ENCODE measurements at places on chromosomes 3 and 15.

DNA sequence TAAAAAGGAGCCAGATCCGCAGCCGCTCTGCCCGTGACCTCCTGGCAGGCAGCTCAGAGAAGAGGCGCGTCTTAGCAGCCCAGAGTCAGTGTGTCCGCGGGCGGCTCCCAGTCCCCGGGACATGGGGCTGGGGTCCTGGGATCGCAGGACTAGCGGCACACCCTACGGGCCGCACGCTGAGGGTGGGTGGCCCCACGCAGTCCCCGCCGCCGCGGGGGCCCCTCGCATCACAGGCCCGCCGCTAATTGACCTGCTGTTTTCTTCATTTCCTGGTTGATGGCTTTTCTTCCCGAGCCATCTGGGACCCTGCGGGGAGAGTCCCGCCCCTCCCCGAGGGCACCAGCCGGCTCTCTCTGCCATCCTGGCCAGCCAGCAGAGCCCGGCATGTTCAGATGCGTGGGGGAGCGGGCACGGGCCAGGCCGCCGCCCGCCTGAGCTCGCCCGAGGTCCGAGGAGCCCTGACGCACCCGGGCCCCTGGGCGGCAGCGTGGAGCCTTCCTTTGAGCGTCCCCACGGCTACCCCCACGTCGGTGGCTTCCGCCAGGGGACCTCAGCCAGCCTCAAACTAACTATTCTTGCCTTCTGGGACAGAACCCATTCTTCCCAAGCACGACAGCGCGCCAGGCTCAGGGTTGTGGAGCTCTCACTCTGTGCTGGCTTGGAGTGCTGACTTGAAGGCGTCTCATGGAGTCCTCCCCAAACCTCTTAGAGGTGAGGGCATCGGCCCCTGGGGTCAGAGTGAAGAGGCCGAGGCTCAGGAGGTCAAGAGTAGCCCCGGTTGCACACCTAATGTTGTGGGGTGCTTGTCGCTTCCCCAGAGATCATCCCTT lies 34.6 kb upstream of the CACNA2D3 start:
- H3K4me3 ChIP-seq, result peak overlapping the region; percentile 34
- no peaks in the 10 kb centered on the region for H3K4me1 ChIP-seq
- no peaks in the 10 kb centered on the region for H3K27me3 ChIP-seq
- DNase-seq, result no peak

- H3K27me3 ChIP-seq, result peaks cover 2% of the 10 kb centered on the region
- H3K36me3 ChIP-seq, result no peaks in the 10 kb centered on the region
- H3K27ac ChIP-seq, result no peak overlapping the region
- no peak overlapping the region for H3K4me3 ChIP-seq
Observed at GRCh38 chr3:133833880-133834620, 28.4 kb downstream of the SRPRB start.

- H3K27ac ChIP-seq, result no peak overlapping the region
- peaks cover 16% of the 10 kb centered on the region for H3K27me3 ChIP-seq
- no peaks in the 10 kb centered on the region for H3K36me3 ChIP-seq
- DNase-seq, result no peak
- H3K4me3 ChIP-seq, result no peak overlapping the region
- no peaks in the 10 kb centered on the region for H3K4me1 ChIP-seq
Observed at GRCh38 chr15:66593219-66593780, 27.5 kb upstream of the LCTL start.

DNA sequence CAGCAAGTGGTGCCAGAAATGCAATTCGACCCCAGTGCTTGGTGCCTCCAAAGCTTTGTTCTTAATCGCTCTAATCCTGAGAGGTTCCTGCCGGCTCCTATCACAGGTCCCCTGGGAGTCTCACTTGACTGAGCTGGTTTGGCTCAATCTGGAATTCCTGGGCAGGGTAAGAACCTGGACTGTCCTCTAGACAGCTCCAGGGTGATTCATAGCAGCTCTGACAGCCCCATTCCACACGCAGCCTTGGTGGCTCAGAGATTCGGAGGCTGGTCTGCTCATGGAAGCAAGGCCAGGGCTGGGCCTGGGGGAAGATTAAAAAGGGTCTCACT lies 37.9 kb downstream of the MYO5C start:
- no peaks in the 10 kb centered on the region for H3K27me3 ChIP-seq
- peaks cover 13% of the 10 kb centered on the region for H3K4me1 ChIP-seq
- H3K36me3 ChIP-seq, result no peaks in the 10 kb centered on the region
- DNase-seq, result peak; percentile 70
- no peak overlapping the region for H3K4me3 ChIP-seq

- no peaks in the 10 kb centered on the region for H3K4me1 ChIP-seq
- H3K27me3 ChIP-seq, result no peaks in the 10 kb centered on the region
- no peaks in the 10 kb centered on the region for H3K36me3 ChIP-seq
- no peak for DNase-seq
- H3K4me3 ChIP-seq, result no peak overlapping the region
- no peak overlapping the region for H3K27ac ChIP-seq
Observed at GRCh38 chr3:164620956-164621355, 457.3 kb downstream of the SI start.

- no peaks in the 10 kb centered on the region for H3K36me3 ChIP-seq
- H3K4me3 ChIP-seq, result no peak overlapping the region
- H3K4me1 ChIP-seq, result no peaks in the 10 kb centered on the region
- DNase-seq, result no peak
- H3K27ac ChIP-seq, result no peak overlapping the region
Observed at GRCh38 chr3:164929642-164930041, 148.7 kb downstream of the SI start.

- H3K27ac ChIP-seq, result no peak overlapping the region
- no peak overlapping the region for H3K4me3 ChIP-seq
- no peaks in the 10 kb centered on the region for H3K36me3 ChIP-seq
- no peaks in the 10 kb centered on the region for H3K4me1 ChIP-seq
Observed at GRCh38 chr15:31537770-31538592, 211.3 kb downstream of the KLF13 start.

DNA sequence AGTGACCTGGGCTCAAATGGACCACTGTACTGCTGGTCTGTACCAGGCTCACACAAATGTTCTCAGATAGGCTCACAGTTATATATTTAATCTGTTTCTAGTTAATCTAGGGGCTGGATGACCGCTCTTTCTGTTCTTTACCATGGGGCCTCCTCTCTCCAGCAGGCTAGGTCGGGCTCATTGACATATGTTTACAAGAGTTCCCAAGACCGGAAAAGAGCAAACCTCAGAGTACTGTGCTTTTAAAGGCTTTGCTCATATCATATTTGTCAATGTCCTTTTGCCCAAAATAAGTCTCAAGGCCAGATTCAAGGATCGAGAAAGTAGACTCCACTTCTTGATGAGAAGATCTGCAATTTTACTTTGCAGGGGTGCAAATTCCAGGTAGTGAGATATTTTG lies 348.0 kb upstream of the EPHA6 start:
- no peaks in the 10 kb centered on the region for H3K36me3 ChIP-seq
- no peaks in the 10 kb centered on the region for H3K27me3 ChIP-seq
- H3K27ac ChIP-seq, result no peak overlapping the region
- no peaks in the 10 kb centered on the region for H3K4me1 ChIP-seq
- no peak for DNase-seq

GRCh38 chr3:4995500-4996053 lies 16.3 kb downstream of the BHLHE40 start:
- no peaks in the 10 kb centered on the region for H3K36me3 ChIP-seq
- peak overlapping the region; percentile 97 for H3K27ac ChIP-seq
- H3K4me3 ChIP-seq, result no peak overlapping the region
- no peaks in the 10 kb centered on the region for H3K27me3 ChIP-seq

- no peak overlapping the region for H3K4me3 ChIP-seq
- DNase-seq, result no peak
- H3K27ac ChIP-seq, result no peak overlapping the region
- H3K27me3 ChIP-seq, result no peaks in the 10 kb centered on the region
- no peaks in the 10 kb centered on the region for H3K4me1 ChIP-seq
Observed at GRCh38 chr3:67947808-67948508, 293.5 kb upstream of the SUCLG2 start.

GRCh38 chr15:38992930-38993329 lies 428.3 kb upstream of the RASGRP1 start:
- no peaks in the 10 kb centered on the region for H3K36me3 ChIP-seq
- no peak for DNase-seq
- H3K27ac ChIP-seq, result peak overlapping the region; percentile 30
- H3K27me3 ChIP-seq, result no peaks in the 10 kb centered on the region
- peaks cover 13% of the 10 kb centered on the region for H3K4me1 ChIP-seq

DNA sequence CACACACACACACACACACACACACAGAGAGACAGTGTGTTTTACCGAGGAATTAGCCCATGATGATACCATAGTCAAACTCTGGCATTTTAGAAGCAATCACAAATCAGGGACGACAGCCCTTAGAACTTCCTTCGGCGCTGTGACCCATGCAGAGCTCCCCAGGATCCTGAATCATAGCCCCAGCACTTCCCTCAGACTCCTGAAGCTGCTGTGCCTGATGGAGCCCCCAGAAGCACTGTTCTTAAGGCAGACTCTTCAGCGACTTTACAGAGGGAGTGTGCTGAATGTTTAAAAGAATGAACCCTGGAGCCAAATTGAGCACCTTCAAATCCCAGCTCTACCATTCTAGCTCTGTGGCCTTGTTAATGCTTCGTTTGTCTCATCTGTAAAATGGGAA lies 89.3 kb upstream of the LIPC start:
- H3K4me3 ChIP-seq, result no peak overlapping the region
- DNase-seq, result no peak
- H3K27ac ChIP-seq, result no peak overlapping the region

- H3K27me3 ChIP-seq, result no peaks in the 10 kb centered on the region
- no peak overlapping the region for H3K4me3 ChIP-seq
- peaks cover 6% of the 10 kb centered on the region for H3K4me1 ChIP-seq
- no peak overlapping the region for H3K27ac ChIP-seq
- peak; percentile 86 for DNase-seq
Observed at GRCh38 chr3:179196098-179196497, 47.9 kb downstream of the PIK3CA start.

- H3K36me3 ChIP-seq, result no peaks in the 10 kb centered on the region
- no peak overlapping the region for H3K27ac ChIP-seq
- peaks cover 6% of the 10 kb centered on the region for H3K4me1 ChIP-seq
- no peak for DNase-seq
- no peak overlapping the region for H3K4me3 ChIP-seq
Observed at GRCh38 chr3:71429597-71429988, 153.9 kb downstream of the FOXP1 start.

DNA sequence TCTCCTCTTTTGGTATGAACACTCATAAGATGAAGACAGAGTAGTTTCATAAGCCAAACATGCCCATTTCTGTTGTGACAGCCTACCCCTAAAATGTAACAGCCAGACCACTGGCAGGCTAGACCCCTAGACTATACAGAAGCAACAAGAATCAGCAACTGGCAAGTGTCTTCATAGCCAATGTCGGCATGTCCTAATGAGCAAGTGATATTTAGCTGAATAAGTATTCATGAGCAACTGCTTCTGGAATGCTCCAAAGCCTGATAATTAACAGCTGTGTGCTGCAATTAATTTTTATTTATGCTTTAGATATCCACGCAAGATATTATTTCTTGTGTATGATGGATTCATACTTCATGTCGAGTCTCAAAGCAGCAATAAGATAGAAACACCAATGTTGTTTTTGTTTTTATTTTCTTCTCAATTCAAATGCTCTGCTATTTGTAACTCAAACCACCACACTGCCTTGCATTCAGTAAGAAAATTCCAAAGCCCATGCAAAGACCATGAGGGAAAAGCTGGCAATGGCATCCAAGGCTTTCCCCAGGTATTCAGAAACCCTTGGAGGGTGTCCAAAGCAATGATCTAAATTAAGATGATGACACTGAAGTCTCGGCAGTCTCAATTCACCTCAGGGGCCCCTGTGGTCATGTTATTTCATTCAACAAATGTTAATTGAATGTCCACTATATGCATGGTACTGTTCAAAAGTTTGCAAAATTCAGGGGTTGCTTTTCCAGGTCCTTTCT lies 167.7 kb upstream of the NECTIN3 start:
- H3K36me3 ChIP-seq, result no peaks in the 10 kb centered on the region
- H3K27ac ChIP-seq, result no peak overlapping the region
- peak; percentile 42 for DNase-seq
- H3K4me1 ChIP-seq, result no peaks in the 10 kb centered on the region
- H3K4me3 ChIP-seq, result no peak overlapping the region

DNA sequence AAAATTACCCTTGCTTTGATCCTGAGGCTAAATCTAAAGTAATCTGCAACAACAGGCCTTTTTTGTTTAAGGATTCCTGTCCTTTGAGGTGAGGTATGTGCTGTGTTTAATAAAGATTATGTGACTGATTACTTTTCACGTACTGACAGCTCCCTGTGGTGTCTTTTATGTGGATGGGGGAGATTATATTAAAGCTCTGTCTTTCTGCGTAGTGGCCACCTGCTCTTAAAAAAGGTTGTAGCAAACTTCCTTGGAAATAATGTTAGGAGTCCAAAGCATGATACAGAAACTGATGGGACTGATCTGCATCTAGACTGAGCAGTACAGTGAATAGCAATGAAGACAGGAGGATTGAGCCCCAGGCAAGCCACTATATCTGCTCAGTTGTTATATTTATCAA lies 453.0 kb upstream of the GOLIM4 start:
- no peaks in the 10 kb centered on the region for H3K27me3 ChIP-seq
- no peak overlapping the region for H3K4me3 ChIP-seq
- no peak overlapping the region for H3K27ac ChIP-seq

- H3K4me1 ChIP-seq, result no peaks in the 10 kb centered on the region
- no peak overlapping the region for H3K4me3 ChIP-seq
- no peak overlapping the region for H3K27ac ChIP-seq
Observed at GRCh38 chr3:192373032-192373431, 354.3 kb downstream of the FGF12 start.

DNA sequence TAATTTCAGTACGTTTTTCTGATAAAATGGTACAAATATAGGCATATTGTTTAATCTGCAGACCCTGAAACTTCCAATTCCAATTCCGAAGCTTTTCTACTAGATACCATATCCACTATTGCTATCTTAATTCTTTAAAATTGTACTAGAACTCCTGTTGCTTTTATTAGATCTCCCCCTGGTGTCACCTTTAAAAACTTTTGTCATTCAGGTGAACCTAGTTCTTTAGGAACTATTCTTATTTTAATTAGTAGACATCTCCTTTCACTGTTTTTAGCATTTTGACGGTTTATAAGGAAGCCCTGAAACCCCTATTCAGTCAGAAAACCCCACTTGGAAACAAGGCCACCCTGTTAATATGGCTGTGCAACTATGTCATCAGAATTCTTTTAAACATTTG lies 22.3 kb downstream of the C2CD4B start:
- H3K27me3 ChIP-seq, result no peaks in the 10 kb centered on the region
- H3K4me3 ChIP-seq, result no peak overlapping the region
- H3K27ac ChIP-seq, result no peak overlapping the region
- DNase-seq, result no peak

DNA sequence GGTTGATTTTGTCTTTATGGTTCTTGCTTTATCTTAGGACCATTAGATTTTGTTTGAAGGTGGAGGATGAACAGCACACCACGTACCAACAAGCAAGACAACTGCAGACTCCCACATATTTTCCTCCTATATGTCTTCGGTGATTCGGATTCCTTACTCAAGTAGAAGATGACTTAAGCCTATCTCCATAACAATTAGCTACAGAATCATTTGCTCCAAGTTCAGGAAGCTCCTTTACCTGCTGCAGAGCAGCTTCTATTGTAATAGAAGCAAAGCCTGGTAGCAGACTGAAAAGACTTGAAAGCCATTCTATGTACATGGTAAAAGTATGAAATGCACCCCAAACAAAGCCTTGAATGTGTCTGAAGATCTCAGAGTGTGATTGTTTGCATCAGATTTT lies 229.0 kb downstream of the SOX2 start:
- no peak overlapping the region for H3K27ac ChIP-seq
- DNase-seq, result no peak

All from fibroblast of lung (primary cell).